ENCODE measurements at places on chromosomes 4 and X. TPM values are rescaled to one million over a fixed set of nuclear protein-coding genes. Genes with fewer than 3 reads are reported as not detected.

DNA sequence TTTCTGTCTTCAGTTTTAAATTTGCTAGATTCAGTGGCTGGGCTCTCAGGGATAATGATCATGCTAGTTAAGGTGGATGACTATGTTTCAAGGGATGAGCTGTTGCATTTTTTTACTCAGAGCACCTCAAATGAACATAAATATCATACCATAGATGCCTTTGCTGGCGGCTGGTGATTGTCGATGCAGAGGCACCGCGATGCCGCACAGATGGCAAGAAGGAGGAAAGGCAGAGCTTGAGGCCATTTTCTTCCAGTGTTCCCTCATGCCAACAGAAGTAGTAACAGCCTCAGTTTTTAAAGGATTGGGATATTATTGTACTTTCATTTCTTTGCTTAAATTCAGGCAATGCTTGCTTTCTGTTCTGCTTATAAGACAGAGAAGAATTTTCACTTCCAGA, 654.7 kb upstream of the IGFBP7 start:
- no peaks in the 10 kb centered on the region for H3K4me1 ChIP-seq
- no peaks in the 10 kb centered on the region for H3K27me3 ChIP-seq

GRCh38 chrX:150489359-150490015, 78.9 kb upstream of the MTM1 start:
- no peak for DNase-seq
- no peak overlapping the region for H3K4me3 ChIP-seq
- peaks cover 4% of the 10 kb centered on the region for H3K4me1 ChIP-seq
- no peaks in the 10 kb centered on the region for H3K27me3 ChIP-seq
- H3K27ac ChIP-seq: no peak overlapping the region

Gene SHROOM4
- 7.5 TPM for total RNA-seq

Gene HTN1
- not detected for total RNA-seq

DNA sequence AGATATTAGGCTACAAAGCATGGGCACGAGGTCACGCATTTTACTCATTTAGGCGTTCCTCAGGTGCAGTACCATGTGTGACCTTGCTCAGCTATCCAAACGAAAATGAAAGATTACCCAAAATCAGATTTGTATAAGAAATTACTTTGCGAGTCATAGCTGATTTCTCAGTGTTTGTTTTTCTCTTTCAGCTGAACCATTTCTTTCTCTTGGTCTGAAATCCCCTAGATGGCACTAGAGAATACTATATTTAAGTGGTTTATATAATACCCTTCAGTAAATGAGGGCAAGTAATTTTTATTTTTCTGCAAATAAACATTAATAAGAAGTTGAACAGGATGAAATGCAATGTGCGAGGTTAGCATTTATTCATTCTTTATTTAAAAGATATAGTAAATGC, 496.6 kb downstream of the STIM2 start:
- no peak overlapping the region for H3K4me3 ChIP-seq
- no peak overlapping the region for H3K27ac ChIP-seq
- H3K27me3 ChIP-seq: peaks cover 5% of the 10 kb centered on the region
- no peaks in the 10 kb centered on the region for H3K36me3 ChIP-seq
- H3K4me1 ChIP-seq: no peaks in the 10 kb centered on the region
- DNase-seq: no peak

- DNase-seq: no peak
- H3K4me1 ChIP-seq: no peaks in the 10 kb centered on the region
- H3K4me3 ChIP-seq: no peak overlapping the region
- H3K36me3 ChIP-seq: peaks cover 1% of the 10 kb centered on the region
- H3K27ac ChIP-seq: no peak overlapping the region
These were observed 62.7 kb upstream of the PHKA2 start for GRCh38 chrX:19046343-19047215.

DNA sequence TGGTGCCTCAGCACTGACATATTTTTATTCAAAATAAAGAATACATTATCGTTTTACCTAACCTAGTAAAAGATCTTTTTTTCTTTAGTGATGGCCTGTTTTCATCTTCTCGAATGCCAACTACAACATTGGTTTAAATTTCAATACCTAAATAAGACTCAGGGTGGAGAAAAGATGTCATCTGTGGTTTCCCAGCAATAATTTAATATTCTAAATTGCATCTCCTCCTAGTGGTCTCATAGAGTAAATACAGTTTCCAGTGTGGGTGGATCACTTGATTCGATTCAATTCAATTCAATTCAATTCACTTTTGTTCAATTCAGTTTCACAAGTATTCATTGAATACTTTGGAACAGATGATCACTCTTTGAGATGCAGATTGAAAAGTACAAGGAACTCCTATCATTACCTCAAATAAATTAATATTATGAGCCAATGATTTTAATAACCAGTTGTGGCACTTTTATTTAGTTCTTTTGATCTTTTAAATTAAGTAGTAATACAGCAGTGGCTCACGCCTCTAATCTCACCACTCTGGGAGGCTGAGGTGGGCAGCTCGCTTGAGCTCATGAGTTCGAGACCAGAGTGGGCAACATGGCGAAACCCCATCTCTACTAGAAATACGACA, 427.2 kb downstream of the FAT4 start:
- no peaks in the 10 kb centered on the region for H3K27me3 ChIP-seq
- peaks cover 32% of the 10 kb centered on the region for H3K4me1 ChIP-seq
- H3K27ac ChIP-seq: no peak overlapping the region
- H3K36me3 ChIP-seq: no peaks in the 10 kb centered on the region
- no peak overlapping the region for H3K4me3 ChIP-seq
- no peak for DNase-seq

DNA sequence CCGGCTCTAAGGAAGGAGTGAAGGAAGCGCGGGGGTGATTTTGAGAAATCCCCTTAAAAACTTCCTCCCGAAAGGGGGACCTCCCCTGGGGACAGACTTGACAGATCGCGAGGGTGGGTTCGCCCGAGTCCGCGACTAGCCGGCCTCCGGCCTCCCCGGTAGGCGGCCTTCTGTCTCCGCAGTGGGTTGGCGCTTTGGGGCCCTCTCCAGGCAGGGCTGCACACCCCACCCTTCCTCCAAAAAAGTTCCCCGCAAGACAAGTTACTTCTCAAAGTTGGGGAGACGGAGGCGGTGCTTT, 24.8 kb downstream of the HOPX start:
- no peak overlapping the region for H3K27ac ChIP-seq
- H3K4me1 ChIP-seq: peaks cover 36% of the 10 kb centered on the region
- peaks cover 48% of the 10 kb centered on the region for H3K27me3 ChIP-seq

- no peaks in the 10 kb centered on the region for H3K36me3 ChIP-seq
- peaks cover 9% of the 10 kb centered on the region for H3K27me3 ChIP-seq
- H3K4me1 ChIP-seq: no peaks in the 10 kb centered on the region
- no peak for DNase-seq
These were observed 245.0 kb upstream of the IGFBP7 start for GRCh38 chr4:57355101-57355665.

DNA sequence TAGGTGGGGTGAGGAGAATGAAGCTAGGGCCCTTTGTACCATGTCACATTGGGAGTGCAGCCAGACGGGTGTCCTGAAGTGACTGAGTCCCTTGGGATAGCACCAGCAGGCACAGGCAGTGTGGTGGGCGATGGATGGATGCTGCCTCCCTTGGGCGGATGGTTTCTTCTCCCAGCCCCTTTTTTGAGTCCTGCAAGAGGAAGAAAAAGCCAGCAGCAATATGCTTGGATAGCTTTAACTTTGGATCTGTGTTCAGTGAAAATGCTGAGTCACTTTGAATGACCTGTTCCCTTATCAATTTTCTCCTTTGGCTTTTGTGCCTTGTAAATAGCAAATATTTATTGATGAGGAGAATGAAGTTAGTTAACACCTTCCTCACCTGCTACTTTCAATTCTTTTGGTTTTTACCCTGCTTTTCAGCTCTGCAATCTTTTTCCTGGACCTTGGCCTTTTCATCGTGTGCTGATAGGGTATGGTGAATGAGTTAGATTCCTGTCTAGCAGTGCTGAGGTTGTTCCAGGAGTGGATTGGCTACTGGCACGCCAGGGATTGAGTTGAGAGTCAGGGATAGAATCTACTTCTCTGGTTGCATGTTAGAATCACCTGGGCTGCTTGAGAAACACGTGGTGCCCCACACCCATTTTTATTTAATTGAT, 10.2 kb downstream of the DCUN1D4 start:
- no peaks in the 10 kb centered on the region for H3K27me3 ChIP-seq
- DNase-seq: no peak
- H3K27ac ChIP-seq: peak overlapping the region; percentile 73

DNA sequence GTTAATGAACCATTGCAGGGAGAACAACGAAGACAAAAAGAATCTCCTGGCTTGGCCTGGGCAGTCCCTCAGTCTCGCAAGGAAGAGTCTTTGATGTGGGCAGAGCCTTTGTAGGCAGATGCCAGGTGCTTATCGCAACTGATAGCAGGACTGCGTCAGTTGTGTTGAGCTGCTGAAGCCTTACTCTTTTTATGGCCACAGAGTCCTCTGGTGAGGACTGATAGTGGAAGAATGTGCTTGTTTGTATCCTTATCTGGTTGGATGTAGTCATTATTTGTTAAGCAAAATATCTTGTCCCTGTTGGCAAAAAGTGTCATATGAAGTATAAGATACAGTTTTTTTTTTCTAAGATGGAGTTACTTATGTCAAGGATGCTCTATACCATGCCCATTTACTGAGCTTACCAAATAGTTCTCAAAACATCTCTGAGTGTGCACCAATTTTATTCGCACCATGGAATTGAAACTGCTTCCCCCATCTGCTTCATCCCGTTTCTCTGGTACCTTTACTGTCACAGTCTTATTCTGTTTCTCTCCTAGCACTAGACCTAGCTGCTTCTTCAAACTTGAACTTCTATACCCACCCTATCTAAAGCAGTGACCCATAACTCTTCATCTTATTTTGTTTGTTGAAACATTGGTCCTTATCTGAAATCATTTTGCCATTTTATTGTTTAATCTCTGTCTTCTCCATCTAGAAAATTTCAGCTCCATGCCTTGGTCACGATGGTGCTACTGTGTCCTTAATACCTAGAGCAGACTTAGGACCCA, 47.0 kb upstream of the SPRY1 start:
- H3K27me3 ChIP-seq: no peaks in the 10 kb centered on the region
- H3K4me3 ChIP-seq: no peak overlapping the region
- H3K36me3 ChIP-seq: no peaks in the 10 kb centered on the region

DNA sequence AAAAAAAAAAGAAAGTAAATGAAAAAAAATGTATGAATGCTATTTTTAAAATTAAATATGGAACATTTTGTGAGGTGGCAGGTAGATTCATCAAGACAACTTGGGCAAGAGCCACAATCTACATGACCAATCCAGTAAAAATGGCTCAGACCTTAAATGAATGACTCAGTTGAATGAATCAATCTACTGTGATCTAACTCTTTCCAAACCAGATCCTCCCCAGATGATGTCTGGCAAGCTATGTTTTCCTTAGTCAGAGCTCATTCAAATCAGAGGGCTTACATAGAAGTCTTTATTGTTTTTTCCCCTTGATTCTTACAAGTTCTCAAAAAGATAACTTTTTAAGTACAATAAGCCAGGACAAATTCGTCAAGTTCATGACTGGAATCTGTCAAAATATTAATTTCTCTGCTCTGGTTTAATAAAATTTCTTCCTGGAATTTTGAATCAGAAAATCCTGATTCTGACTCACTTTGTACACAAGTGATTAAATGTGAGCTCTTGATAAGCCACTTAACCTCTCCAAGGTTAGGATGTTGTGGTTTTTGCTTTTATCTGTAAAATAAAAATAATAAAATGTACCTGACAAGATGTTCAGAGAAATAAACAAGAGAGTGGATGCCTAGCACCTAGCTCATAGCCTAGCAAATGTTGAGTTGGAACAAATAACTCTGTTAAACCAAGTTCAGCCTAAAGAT, 105.6 kb upstream of the SMIM31 start:
- DNase-seq: no peak
- no peak overlapping the region for H3K4me3 ChIP-seq
- no peaks in the 10 kb centered on the region for H3K36me3 ChIP-seq
- H3K4me1 ChIP-seq: peaks cover 3% of the 10 kb centered on the region
- H3K27me3 ChIP-seq: peaks cover 9% of the 10 kb centered on the region
- no peak overlapping the region for H3K27ac ChIP-seq

Gene YY2
- 4.7 TPM for total RNA-seq

GRCh38 chr4:101205916-101206315, 141.4 kb downstream of the PPP3CA start:
- peaks cover 26% of the 10 kb centered on the region for H3K4me1 ChIP-seq

Gene ARR3
- not detected for total RNA-seq

DNA sequence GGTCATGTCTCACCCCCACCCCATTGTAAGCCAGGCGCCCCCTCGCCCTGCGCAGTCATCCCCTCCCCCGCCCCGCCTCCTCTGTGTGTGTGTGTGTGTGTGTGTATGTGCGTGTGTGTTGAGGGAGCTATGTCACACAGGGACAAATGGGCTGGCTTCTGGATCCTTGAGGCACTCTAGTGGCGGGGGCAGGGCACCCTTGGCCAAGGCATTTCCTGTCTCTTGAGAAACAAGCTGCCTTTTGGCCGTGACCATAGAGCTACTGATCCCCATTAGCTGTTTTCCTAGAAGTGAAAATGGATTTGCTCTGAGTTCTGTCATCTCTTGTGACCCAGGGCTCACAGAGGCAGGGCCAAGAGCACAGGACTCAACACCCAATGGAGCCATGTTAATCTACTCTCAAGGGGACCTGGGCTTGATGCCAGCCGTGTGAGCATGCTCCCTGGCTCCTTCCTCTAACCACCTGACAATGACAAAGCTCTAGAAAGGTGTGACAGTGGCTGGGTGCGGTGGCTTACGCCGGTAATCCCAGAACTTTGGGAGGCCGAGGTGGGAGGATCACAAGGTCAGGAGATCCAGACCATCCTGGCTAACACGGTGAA, 162.5 kb upstream of the BCOR start:
- peaks cover 22% of the 10 kb centered on the region for H3K4me1 ChIP-seq
- no peak overlapping the region for H3K4me3 ChIP-seq
- no peaks in the 10 kb centered on the region for H3K36me3 ChIP-seq

Gene ADGRG4
- 0.24 TPM for total RNA-seq

Gene HOPX
- 2.7 TPM for total RNA-seq

Gene ARHGAP6
- total RNA-seq: 0.48 TPM

GRCh38 chrX:31024866-31025265, 47.0 kb downstream of the FTHL17 start:
- no peak overlapping the region for H3K27ac ChIP-seq
- H3K27me3 ChIP-seq: peaks cover 8% of the 10 kb centered on the region
- no peak for DNase-seq
- H3K36me3 ChIP-seq: no peaks in the 10 kb centered on the region

GRCh38 chr4:152880263-152880662, 55.9 kb upstream of the FHDC1 start:
- no peaks in the 10 kb centered on the region for H3K27me3 ChIP-seq
- H3K4me3 ChIP-seq: no peak overlapping the region
- H3K27ac ChIP-seq: no peak overlapping the region
- peaks cover 13% of the 10 kb centered on the region for H3K36me3 ChIP-seq

- no peak for DNase-seq
- H3K27me3 ChIP-seq: no peaks in the 10 kb centered on the region
- no peak overlapping the region for H3K4me3 ChIP-seq
- H3K4me1 ChIP-seq: no peaks in the 10 kb centered on the region
- no peak overlapping the region for H3K27ac ChIP-seq
- H3K36me3 ChIP-seq: peaks cover 3% of the 10 kb centered on the region
These were observed 696.4 kb downstream of the DMD start for GRCh38 chrX:32514986-32515385.

- peak overlapping the region; percentile 86 for H3K4me3 ChIP-seq
- no peak for DNase-seq
These were observed 1.1 kb upstream of the TMEM164 start for GRCh38 chrX:110001740-110002299.

GRCh38 chr4:97593248-97593647, 550.0 kb downstream of the STPG2 start:
- no peaks in the 10 kb centered on the region for H3K36me3 ChIP-seq
- no peak overlapping the region for H3K27ac ChIP-seq
- no peaks in the 10 kb centered on the region for H3K4me1 ChIP-seq
- peak; percentile 62 for DNase-seq
- H3K27me3 ChIP-seq: no peaks in the 10 kb centered on the region

Gene CDKN2AIP
- 10.7 TPM for total RNA-seq
